ENCODE measurements at places on chromosomes 4 and X.

DNA sequence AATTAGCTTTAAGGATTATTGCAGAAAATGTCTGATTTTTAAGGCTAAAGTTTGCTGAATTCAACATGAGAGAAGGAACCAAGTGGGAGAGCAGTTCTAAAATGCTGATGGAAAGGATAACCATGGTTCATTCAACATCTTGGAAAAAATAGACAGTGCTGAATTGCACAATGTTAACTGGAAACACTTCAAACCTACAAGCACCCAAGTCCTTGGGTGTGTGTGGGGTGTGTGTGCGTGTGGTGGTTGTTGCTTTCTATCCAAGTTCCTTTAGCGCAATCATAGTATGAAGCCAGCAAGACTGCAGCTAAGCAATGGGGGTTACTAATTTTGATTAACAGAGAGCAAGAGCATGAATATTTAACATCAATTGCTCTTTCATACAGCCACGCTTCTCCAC is 29.3 kb upstream of the SCOC start:
- DNase-seq = no peak

GRCh38 chrX:141220342-141221008 is 21.8 kb downstream of the SPANXC start:
- DNase-seq = peak; percentile 14

GRCh38 chrX:47483306-47484268 is 565 bp upstream of the ZNF41 start:
- DNase-seq = no peak

DNA sequence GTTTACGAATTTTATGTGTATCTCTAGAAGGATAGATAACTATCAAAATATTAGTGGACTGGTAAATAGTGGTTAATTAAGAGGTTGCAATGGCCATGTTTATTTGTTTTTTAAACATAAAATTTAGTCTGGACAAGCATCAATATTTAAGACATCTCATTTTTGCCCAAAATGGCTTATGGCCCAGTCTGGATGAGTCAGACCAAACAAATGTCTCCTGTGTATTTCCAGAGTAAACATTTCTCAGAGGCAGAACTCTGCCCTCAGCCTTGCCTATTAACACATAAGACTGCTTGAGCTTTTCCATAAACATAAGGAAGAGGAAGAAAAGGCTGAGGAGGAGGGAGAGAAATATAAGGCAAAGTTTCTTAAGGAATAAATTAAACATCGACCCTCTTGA is 277.1 kb upstream of the DIAPH2 start:
- peak; percentile 14 for DNase-seq

GRCh38 chr4:173532725-173533511 is 2.9 kb upstream of the HAND2 start:
- DNase-seq = no peak

- no peak for DNase-seq
Measured at GRCh38 chrX:152131525-152131924, 6.9 kb downstream of the MAGEA10 start.

- DNase-seq = no peak
Measured at GRCh38 chrX:139222511-139223200, 307.9 kb upstream of the F9 start.

All from AG04449 (cell line).